ENCODE measurements at places on chromosomes 5 and 9.
A peak's percentile ranks its signal among the peaks of the same experiment; 100 is the strongest.

GRCh38 chr5:158987231-158987630, 112.5 kb downstream of the EBF1 start:
- no peak for DNase-seq

- no peak for DNase-seq
Observed at GRCh38 chr9:18296702-18297055, 177.3 kb upstream of the ADAMTSL1 start.

DNA sequence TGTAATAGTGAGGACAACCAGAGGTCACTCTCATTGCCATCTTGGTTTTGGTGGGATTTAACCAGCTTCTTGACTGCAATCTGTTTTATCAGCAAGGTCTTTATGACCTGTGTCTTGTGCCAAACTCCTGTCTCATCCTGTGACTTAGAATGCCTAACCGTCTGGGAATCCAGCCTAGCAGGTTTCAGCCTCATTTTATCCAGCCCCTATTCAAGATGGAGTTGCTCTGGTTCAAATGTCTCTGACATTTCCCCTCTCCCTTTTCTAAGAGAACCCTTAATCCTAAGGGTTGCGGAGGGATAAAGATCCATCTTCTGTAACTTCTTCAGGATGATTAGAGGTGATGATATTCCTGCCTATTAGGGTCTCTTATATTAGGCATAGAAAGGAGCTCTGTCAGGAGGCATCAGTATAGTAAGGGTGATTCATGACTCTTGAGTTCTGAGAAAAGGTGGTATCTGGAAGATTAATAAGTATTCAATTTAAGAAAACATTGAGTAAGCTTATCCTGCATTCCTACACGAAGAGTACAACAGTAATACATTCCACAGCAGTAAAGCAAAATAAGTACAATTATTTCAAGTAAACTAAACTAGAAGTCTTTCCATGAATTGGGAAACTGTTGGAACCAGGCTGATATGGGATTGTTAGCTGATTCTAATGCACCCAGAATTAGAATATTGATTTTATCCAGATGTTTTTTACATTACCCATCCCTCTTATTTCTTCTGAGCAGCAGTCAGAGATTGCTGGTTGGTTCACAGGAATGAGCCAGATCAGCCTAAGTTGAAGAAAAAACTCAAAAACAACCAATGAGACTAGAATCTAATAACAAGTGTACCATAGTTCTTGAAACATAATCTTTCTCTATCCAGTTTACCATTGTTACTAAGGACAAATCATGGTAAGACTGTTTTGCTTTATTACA, 39.9 kb downstream of the SHC3 start:
- DNase-seq, result no peak

- DNase-seq, result no peak
Observed at GRCh38 chr9:122822938-122823337, 5.5 kb downstream of the PDCL start.

GRCh38 chr9:37908698-37909186, 4.8 kb upstream of the SLC25A51 start:
- DNase-seq, result peak; percentile 67

DNA sequence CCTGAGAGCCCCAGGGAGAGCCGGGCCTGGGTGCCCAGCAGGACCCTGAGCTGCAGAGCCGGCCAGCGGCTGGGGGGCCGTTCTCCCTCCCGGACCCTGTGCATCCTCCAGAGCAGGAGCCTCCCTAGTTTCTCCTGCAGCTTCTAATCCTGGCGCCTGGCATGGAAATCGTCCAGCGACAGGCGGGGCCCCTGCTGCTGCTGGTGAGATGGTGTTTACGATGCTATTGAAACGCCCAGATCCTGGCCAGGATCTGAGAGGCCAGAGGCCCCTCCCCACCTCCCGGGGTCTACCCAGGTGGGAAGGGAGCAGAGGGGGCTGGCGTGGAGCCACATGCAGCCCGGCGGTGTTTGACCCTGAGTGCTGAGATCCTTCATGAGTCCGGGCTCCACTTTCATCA, 38.2 kb upstream of the CEP72 start:
- no peak for DNase-seq

- no peak for DNase-seq
Observed at GRCh38 chr9:32869404-32869803, 86.1 kb downstream of the TMEM215 start.

DNA sequence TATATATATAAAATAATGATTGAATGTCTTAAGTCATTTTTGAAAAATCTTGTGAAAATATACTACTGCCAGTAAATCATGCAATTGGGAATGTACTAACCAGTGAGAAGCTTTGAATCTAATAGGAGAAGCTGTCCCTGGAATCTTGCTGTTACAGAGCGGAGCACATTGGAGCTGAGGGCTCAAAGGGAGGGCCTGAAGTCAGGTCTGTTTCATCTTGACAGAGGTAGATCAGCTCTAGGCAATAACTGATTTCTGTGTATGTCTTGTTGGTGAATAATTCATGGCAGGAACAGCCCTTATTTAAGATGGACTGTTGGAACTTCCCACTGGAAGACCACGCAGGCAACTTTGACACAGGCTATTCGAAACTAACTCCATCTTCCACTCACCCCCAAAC, 17.5 kb downstream of the CAMK4 start:
- DNase-seq, result no peak

DNA sequence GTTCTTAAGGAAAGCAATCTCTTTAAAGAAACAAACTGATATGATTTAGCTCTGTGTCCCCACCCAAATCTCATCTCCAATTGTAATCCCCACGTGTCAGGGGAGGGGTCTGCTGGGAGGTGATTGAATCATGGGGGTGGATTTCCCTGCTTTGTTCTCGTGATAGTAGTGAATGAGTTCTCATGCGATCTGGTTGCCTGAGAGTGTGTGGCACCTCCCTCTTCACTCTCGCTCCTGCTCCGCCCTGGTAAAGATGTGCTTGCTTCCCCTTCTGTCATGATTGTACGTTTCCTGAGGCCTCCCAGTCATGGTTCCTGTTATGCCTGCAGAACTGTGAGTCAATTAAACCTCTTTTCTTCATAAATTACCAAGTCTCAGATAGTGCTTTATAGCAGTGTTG, 412.7 kb upstream of the SMC2 start:
- no peak for DNase-seq

DNA sequence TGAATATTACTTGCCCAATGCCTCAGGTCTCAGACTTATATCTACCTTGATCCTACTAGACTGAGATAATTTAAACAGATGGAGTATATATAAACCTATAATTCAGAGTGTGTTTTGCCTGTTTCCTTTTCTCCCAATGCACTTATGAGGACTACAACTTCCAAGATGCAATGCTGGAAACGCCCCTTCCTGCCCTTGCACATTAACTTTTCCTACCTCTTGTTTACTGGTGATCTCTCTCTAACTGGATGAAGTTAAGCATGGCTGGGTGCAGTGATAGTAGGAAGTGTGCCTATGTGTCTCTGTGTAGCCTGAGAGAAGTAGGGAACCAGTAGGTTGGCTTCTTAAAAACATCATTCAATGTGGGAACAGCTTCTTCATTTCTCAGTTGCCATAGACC, 115.2 kb downstream of the SVEP1 start:
- peak; percentile 8 for DNase-seq
